ENCODE measurements at places on chromosomes 1 and 21.

- no peak for DNase-seq
These were observed 56.0 kb upstream of the POU3F1 start for GRCh38 chr1:38102636-38103035.

DNA sequence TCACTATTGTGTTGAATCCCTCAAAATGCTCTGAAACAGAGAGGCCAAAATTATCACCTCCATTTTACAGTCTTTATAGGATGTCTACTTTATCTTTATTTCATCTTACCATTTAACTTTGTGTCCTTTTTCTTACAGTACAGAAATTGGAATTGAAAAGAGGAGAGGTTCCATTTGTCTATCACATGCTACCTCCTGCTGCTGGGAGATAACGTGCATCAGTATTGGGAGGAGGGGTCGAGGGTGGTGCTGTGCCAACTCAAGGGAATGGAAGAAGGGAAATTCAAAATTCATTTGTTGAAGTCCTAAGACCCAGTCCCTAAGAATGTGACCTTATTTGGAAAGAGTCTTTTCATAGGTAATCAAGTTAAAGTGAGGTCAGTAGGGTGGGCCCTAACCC lies 85.3 kb downstream of the HHIPL2 start:
- DNase-seq: no peak

- DNase-seq: no peak
These were observed 1.9 kb downstream of the LY9 start for GRCh38 chr1:160797861-160798273.

GRCh38 chr1:5481889-5482288 lies 510.3 kb downstream of the NPHP4 start:
- DNase-seq: no peak

All from trophoblast cell (in vitro differentiated cells and primary cell).